ENCODE measurements at places on chromosomes 1 and 21.

DNA sequence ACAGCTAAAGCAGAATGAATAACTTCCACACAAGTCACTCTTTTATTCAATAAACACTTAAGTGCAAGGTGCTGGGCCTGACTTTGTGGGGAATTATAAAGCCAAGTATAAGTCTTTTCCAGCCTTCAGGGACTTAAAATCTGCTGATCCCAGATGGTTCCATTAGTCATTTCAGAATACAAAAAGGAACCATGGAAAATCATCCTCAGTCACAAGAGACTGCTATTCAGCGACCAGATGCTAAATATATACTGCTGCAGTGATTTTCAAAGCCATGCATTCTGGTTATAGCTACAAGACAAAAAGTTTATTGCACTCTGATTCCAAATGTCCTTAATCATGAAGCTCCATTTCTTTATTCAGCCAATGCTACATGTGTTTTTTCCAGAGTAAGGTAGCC lies 25.7 kb downstream of the GLMN start:
- H3K4me3 ChIP-seq: no peak overlapping the region
- H3K27me3 ChIP-seq: no peaks in the 10 kb centered on the region

- no peaks in the 10 kb centered on the region for H3K36me3 ChIP-seq
- H3K27ac ChIP-seq: no peak overlapping the region
- H3K4me1 ChIP-seq: peaks cover 4% of the 10 kb centered on the region
- no peak for DNase-seq
- no peak overlapping the region for H3K4me3 ChIP-seq
Measured at GRCh38 chr1:114133129-114133528, 20.5 kb downstream of the SYT6 start.

GRCh38 chr1:154624746-154625643 lies 17.0 kb upstream of the ADAR start:
- no peak overlapping the region for H3K27ac ChIP-seq
- no peaks in the 10 kb centered on the region for H3K27me3 ChIP-seq
- H3K4me1 ChIP-seq: peaks cover 5% of the 10 kb centered on the region

GRCh38 chr1:229485318-229485717 lies 22.8 kb downstream of the NUP133 start:
- H3K4me1 ChIP-seq: no peaks in the 10 kb centered on the region
- no peak overlapping the region for H3K4me3 ChIP-seq
- no peaks in the 10 kb centered on the region for H3K27me3 ChIP-seq
- DNase-seq: no peak

- DNase-seq: no peak
- no peaks in the 10 kb centered on the region for H3K36me3 ChIP-seq
- no peak overlapping the region for H3K27ac ChIP-seq
- no peaks in the 10 kb centered on the region for H3K27me3 ChIP-seq
- no peaks in the 10 kb centered on the region for H3K4me1 ChIP-seq
- H3K4me3 ChIP-seq: no peak overlapping the region
Measured at GRCh38 chr1:215287362-215287761, 204.8 kb downstream of the KCNK2 start.

DNA sequence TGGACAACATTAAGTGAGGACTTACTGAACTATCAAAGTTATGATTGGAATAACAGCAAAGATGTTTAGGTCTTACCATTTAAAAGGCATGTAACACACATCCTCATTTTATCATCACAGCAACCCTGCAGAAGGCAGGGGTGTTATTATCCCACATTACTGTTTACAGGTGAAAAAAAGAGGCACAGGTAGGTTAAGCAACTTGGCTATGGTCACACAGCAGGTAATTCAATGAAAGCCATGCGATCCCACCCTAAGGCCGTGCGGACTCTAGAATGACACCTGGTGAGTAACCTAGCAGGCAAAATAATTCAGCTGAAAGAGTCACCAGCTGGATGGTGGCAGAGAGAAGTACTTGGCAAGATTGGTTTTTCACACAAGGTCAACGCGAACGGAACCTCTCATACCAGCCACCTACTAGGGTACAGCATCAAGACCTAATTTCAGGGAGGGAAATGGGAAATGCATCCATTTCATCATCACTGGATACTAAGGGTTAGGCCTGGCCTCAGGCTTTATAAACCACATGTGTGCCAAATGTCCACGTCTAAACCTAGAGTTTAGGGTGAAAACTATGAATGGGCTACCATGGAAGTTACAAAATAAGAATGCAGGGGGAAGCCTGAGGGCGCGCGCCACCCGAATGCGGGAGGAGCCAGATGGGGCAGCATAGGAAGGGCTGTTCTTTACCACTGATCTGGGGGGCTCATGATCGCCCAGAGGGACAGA lies 85.3 kb downstream of the SLC66A1 start:
- H3K27ac ChIP-seq: no peak overlapping the region
- H3K36me3 ChIP-seq: no peaks in the 10 kb centered on the region
- no peaks in the 10 kb centered on the region for H3K4me1 ChIP-seq
- H3K27me3 ChIP-seq: no peaks in the 10 kb centered on the region
- no peak for DNase-seq

- no peaks in the 10 kb centered on the region for H3K36me3 ChIP-seq
- DNase-seq: no peak
- H3K4me3 ChIP-seq: no peak overlapping the region
- H3K27me3 ChIP-seq: no peaks in the 10 kb centered on the region
- H3K27ac ChIP-seq: no peak overlapping the region
- peaks cover under 1% of the 10 kb centered on the region for H3K4me1 ChIP-seq
Measured at GRCh38 chr1:230581446-230582079, 60.7 kb upstream of the COG2 start.

DNA sequence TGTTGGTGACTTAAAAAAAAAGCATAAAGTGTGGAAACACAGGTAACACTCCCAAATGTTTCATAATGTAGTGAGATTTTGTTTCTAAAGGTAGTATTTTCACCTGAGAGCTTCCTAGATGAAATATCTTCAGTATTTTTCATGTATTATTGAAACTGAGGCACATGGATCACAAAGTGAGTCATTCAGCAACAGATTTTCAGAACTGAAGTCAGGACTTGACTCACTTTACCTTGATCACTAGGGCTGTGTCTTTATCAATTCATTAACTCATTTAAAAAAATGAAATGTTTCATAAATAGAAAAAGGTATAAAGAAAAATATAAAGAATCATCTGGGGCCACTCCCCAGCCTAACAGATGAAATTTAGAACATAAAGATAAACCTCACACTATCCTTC lies 66.5 kb upstream of the RCC1 start:
- peaks cover 18% of the 10 kb centered on the region for H3K4me1 ChIP-seq
- H3K36me3 ChIP-seq: no peaks in the 10 kb centered on the region
- H3K27ac ChIP-seq: no peak overlapping the region
- DNase-seq: no peak
- no peak overlapping the region for H3K4me3 ChIP-seq

DNA sequence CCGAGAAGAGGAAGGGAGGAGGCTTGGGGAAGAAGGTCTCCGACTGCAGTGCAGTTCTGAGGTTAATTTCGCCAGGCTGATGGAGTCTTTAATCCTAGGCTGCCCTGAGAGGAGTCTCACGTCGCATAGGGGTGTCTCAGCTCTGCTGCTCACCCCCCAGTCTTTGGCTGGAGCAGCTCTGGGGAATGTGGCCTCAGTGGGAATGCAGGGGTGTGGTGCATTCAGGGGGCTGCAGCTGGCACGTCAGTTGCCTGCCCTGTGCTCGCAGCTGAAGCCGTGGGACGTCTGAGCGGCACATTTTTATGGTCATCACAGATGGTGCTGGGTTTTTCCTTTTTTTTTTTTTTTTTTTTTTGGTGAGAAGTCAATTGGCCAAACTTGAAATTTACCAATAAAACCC lies 38.2 kb downstream of the ACTN2 start:
- no peak overlapping the region for H3K4me3 ChIP-seq
- H3K36me3 ChIP-seq: no peaks in the 10 kb centered on the region
- no peak overlapping the region for H3K27ac ChIP-seq

DNA sequence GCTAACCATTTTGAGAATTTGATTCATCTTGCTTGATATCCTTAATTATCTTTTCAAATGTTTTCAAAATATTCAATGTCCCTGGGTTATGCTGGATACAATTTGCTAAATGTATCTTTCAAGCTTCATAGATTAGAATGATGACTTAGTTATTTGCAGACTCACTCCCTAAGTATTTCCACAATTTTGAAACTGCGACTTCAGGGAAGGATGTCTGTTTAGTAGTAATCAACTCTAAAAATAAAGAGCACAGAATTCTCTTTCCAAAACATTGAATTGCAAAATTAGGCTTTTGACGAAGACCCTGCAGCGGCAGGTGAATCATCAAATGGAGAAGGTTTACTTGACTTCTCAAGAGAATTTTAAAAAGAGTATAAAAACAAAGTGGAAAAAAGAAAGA lies 14.2 kb downstream of the RGS1 start:
- no peak for DNase-seq
- no peak overlapping the region for H3K4me3 ChIP-seq
- no peaks in the 10 kb centered on the region for H3K36me3 ChIP-seq
- no peaks in the 10 kb centered on the region for H3K4me1 ChIP-seq
- H3K27me3 ChIP-seq: no peaks in the 10 kb centered on the region
- no peak overlapping the region for H3K27ac ChIP-seq

GRCh38 chr1:93468662-93469061 lies 20.7 kb downstream of the FNBP1L start:
- no peak overlapping the region for H3K27ac ChIP-seq
- H3K36me3 ChIP-seq: no peaks in the 10 kb centered on the region
- no peaks in the 10 kb centered on the region for H3K27me3 ChIP-seq
- no peaks in the 10 kb centered on the region for H3K4me1 ChIP-seq

DNA sequence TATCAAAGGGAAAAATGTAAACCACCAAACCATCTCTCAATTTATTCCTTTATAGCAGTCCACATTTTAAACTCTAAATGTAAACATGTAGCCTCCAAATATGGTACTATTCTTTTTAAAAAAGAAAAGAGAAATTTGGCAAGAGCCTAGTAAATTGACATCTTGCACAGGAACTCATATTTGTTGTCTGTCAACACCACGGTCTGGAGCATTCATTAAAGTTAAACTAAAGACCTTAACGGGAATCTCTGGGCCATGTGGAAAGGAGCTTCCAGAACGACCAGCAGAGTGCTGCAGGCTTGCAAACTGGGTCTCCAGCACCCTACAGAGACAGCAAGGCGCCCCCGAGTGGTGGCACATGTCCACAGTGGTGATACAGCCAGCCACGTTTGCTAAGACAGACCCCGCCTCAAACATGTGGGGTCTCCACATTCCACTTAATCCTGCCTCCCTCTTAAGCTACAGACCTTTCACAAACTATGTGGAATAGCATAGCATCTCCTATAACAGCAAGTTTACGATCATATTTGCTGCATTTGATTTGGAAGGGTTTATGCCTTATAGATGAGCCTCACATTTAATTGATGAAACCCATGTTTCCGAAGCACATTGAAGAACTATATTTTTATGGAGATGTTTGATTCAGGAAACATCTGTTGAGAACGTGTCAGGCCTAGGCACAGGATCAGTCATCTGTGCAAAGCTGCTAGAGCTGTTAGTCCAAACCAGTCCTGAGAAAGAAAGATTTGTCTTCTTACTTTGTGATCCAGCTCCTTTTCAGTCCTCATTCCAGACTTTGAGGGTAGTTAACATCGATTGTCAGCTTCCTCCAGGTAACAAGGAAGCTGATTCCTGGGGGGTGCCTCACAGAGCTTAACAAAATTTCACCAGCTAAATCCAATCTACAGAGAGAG lies 96.4 kb upstream of the BACE2 start:
- no peaks in the 10 kb centered on the region for H3K4me1 ChIP-seq
- H3K4me3 ChIP-seq: no peak overlapping the region
- no peaks in the 10 kb centered on the region for H3K27me3 ChIP-seq
- no peak overlapping the region for H3K27ac ChIP-seq

- no peaks in the 10 kb centered on the region for H3K4me1 ChIP-seq
- no peaks in the 10 kb centered on the region for H3K27me3 ChIP-seq
- DNase-seq: no peak
- no peaks in the 10 kb centered on the region for H3K36me3 ChIP-seq
- no peak overlapping the region for H3K4me3 ChIP-seq
Measured at GRCh38 chr1:174837386-174837785, 162.4 kb upstream of the CACYBP start.

DNA sequence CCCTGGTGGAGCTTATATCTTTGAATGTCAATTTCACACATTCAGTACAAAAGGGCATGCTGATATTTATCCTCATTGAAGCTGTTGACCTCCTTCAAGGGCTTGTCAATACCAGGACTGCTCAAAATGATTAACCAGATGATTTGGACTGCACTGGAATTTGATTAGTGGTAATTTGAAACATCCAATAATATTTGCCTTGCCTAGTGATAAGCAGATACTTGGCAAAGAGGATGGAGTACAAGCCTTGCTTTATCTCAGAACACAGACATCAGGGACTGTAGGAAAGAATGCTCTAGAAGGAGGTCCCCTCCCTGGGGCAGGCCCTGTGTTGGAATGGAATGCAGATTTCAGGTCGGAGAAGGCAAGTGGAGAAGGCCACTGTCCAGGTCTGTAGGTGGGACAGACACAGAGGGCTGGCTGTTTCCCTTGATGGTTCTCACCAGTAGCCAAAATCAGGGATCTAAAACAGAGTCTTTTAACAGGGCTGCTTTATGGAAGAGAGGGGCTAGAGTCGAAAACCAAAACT lies 64.8 kb upstream of the ZNF648 start:
- H3K36me3 ChIP-seq: no peaks in the 10 kb centered on the region
- H3K27me3 ChIP-seq: no peaks in the 10 kb centered on the region
- DNase-seq: no peak
- H3K4me1 ChIP-seq: peaks cover 28% of the 10 kb centered on the region
- H3K4me3 ChIP-seq: no peak overlapping the region
- H3K27ac ChIP-seq: no peak overlapping the region

GRCh38 chr1:34617321-34618118 lies 137.3 kb upstream of the GJB5 start:
- H3K36me3 ChIP-seq: no peaks in the 10 kb centered on the region
- H3K27ac ChIP-seq: no peak overlapping the region

GRCh38 chr1:38708701-38709258 lies 150.8 kb downstream of the RRAGC start:
- H3K27ac ChIP-seq: no peak overlapping the region
- H3K36me3 ChIP-seq: no peaks in the 10 kb centered on the region
- no peaks in the 10 kb centered on the region for H3K4me1 ChIP-seq
- H3K4me3 ChIP-seq: no peak overlapping the region
- no peaks in the 10 kb centered on the region for H3K27me3 ChIP-seq

GRCh38 chr1:117321680-117322609 lies 45.3 kb upstream of the MAN1A2 start:
- H3K4me1 ChIP-seq: no peaks in the 10 kb centered on the region
- no peak overlapping the region for H3K27ac ChIP-seq
- H3K36me3 ChIP-seq: no peaks in the 10 kb centered on the region

- no peaks in the 10 kb centered on the region for H3K4me1 ChIP-seq
- H3K4me3 ChIP-seq: no peak overlapping the region
- H3K27ac ChIP-seq: no peak overlapping the region
- no peak for DNase-seq
- H3K36me3 ChIP-seq: no peaks in the 10 kb centered on the region
- no peaks in the 10 kb centered on the region for H3K27me3 ChIP-seq
Measured at GRCh38 chr1:66371233-66372005, 162.5 kb upstream of the SGIP1 start.

DNA sequence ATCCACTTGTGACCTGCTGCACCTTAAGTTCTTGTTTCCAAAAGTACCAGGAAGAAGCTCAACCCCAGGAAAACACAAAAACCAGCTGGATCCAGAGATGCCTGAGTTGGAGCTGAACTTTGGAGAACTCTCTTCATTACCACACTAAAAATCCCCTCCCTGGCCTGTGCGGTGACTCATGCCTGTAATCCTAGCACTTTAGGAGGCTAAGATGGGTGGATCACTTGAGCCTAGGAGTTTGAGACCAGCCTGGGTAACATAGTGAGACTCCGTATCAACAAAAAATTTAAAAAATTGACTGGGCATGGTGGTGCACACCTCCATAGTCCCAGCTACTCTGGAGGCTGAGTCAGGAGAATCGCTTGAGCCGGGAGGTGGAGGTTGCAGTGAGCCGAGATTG lies 6.2 kb downstream of the MAP1LC3C start:
- DNase-seq: no peak
- no peaks in the 10 kb centered on the region for H3K36me3 ChIP-seq
- no peak overlapping the region for H3K4me3 ChIP-seq
- H3K27ac ChIP-seq: no peak overlapping the region
- no peaks in the 10 kb centered on the region for H3K27me3 ChIP-seq
- H3K4me1 ChIP-seq: no peaks in the 10 kb centered on the region
